Transverse colon (tissue), 4 donors: ENCODE measurements at places on chromosomes 13 and 19. TPM values are rescaled to one million over a fixed set of nuclear protein-coding genes. Genes with fewer than 3 reads are reported as not detected.

The MCEMP1 gene
- 0.41 TPM for total RNA-seq

- DNase-seq: no peak
- no peaks in the 10 kb centered on the region for H3K36me3 ChIP-seq
- H3K4me1 ChIP-seq: no peaks in the 10 kb centered on the region
- H3K4me3 ChIP-seq: no peak overlapping the region
Observed at GRCh38 chr13:29081036-29081435, 260.9 kb downstream of the MTUS2 start.

- no peak for DNase-seq
- no peaks in the 10 kb centered on the region for H3K27me3 ChIP-seq
- H3K4me3 ChIP-seq: no peak overlapping the region
- no peaks in the 10 kb centered on the region for H3K36me3 ChIP-seq
- no peaks in the 10 kb centered on the region for H3K4me1 ChIP-seq
Observed at GRCh38 chr13:103976371-103976770, 910.2 kb upstream of the SLC10A2 start.

GRCh38 chr13:47678201-47678968 lies 322.7 kb downstream of the SUCLA2 start:
- H3K4me3 ChIP-seq: no peak overlapping the region
- H3K4me1 ChIP-seq: no peaks in the 10 kb centered on the region
- no peaks in the 10 kb centered on the region for H3K27me3 ChIP-seq
- no peak overlapping the region for H3K27ac ChIP-seq
- DNase-seq: no peak

GRCh38 chr19:5339198-5339949 lies 1.2 kb downstream of the PTPRS start:
- H3K27ac ChIP-seq: no peak overlapping the region
- no peaks in the 10 kb centered on the region for H3K36me3 ChIP-seq

The PARP4 gene
- total RNA-seq: 176 TPM

- no peaks in the 10 kb centered on the region for H3K27me3 ChIP-seq
- H3K27ac ChIP-seq: no peak overlapping the region
- H3K36me3 ChIP-seq: no peaks in the 10 kb centered on the region
Observed at GRCh38 chr13:103523858-103524257, 457.6 kb upstream of the SLC10A2 start.

The CALR3 gene
- total RNA-seq: not detected

DNA sequence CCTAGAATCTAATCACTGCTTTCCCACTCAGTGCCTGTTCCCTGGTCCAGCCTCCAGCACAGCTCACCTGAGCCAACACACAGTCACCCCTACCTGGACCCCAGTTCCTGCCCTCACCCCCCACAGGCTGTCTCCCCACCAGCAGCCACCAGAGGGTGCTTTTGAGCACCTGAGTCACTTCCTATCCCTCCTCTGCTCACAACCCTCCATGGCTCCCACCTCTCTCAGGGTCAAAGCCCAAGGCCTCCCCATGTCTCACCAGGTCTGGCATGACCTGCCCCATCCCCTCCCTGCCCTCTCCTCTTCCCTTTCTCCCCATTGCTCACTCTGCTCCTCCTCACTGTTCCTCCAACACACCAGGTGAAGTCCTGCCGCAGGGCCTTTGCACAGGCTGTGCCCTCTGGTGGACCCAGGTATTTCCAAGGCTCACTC lies 7.1 kb upstream of the DPP9 start:
- no peaks in the 10 kb centered on the region for H3K36me3 ChIP-seq
- no peak overlapping the region for H3K27ac ChIP-seq
- DNase-seq: peak; percentile 37
- H3K27me3 ChIP-seq: peaks cover 14% of the 10 kb centered on the region

The MCF2L gene
- 62.1 TPM for total RNA-seq

The TDRD12 gene
- not detected for total RNA-seq

The CTU1 gene
- 35.4 TPM for total RNA-seq

The ZNF540 gene
- total RNA-seq: 3.4 TPM

The KLHL26 gene
- total RNA-seq: 7.0 TPM

The MAP1S gene
- total RNA-seq: 33.0 TPM

- H3K4me1 ChIP-seq: peaks cover 39% of the 10 kb centered on the region
- no peaks in the 10 kb centered on the region for H3K36me3 ChIP-seq
- DNase-seq: peak; percentile 66
Observed at GRCh38 chr19:13026462-13027370, 31.4 kb downstream of the NFIX start.

- H3K36me3 ChIP-seq: no peaks in the 10 kb centered on the region
- H3K4me1 ChIP-seq: no peaks in the 10 kb centered on the region
- H3K4me3 ChIP-seq: no peak overlapping the region
- H3K27me3 ChIP-seq: no peaks in the 10 kb centered on the region
Observed at GRCh38 chr13:93776936-93777335, 550.3 kb downstream of the GPC6 start.

- H3K27ac ChIP-seq: no peak overlapping the region
- peaks cover 4% of the 10 kb centered on the region for H3K27me3 ChIP-seq
- no peak for DNase-seq
- H3K36me3 ChIP-seq: no peaks in the 10 kb centered on the region
- H3K4me3 ChIP-seq: no peak overlapping the region
Observed at GRCh38 chr19:9952276-9952675, 16.0 kb upstream of the OLFM2 start.

The ZNF836 gene
- 6.0 TPM for total RNA-seq

GRCh38 chr13:80306337-80306972 lies 34.5 kb downstream of the SPRY2 start:
- H3K27me3 ChIP-seq: no peaks in the 10 kb centered on the region
- no peak for DNase-seq
- no peak overlapping the region for H3K4me3 ChIP-seq
- H3K4me1 ChIP-seq: no peaks in the 10 kb centered on the region

DNA sequence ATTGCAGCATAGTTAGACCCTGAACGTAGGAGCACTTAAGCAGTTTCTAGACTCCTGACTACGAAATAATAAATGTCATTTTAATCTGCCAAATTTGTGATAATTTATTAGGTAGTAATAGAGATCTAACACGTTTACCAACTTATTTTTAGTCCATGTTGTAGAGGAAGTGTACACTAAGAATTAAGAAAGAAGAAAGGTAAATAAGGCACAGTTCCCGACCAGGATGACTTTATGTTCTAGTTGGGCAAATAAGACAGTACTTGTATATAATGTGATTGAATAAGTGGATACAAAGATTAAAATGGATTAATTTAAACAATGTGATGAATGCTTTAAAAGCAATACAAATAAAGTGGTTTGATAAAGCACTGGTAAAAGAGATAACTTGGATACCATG lies 1306.2 kb upstream of the PCDH20 start:
- H3K36me3 ChIP-seq: no peaks in the 10 kb centered on the region
- no peak overlapping the region for H3K4me3 ChIP-seq
- no peak for DNase-seq

- H3K4me1 ChIP-seq: no peaks in the 10 kb centered on the region
- no peak for DNase-seq
- H3K27me3 ChIP-seq: no peaks in the 10 kb centered on the region
- no peaks in the 10 kb centered on the region for H3K36me3 ChIP-seq
- no peak overlapping the region for H3K4me3 ChIP-seq
- no peak overlapping the region for H3K27ac ChIP-seq
Observed at GRCh38 chr13:96629331-96629730, 364.9 kb downstream of the OXGR1 start.

The SIGLEC12 gene
- total RNA-seq: not detected

GRCh38 chr13:31286930-31287329 lies 87.2 kb downstream of the B3GLCT start:
- no peak overlapping the region for H3K4me3 ChIP-seq
- no peak overlapping the region for H3K27ac ChIP-seq
- H3K27me3 ChIP-seq: no peaks in the 10 kb centered on the region

The SIAH3 gene
- total RNA-seq: not detected

GRCh38 chr13:36548129-36548528 lies 115.8 kb downstream of the CCNA1 start:
- no peak overlapping the region for H3K27ac ChIP-seq
- peaks cover 3% of the 10 kb centered on the region for H3K27me3 ChIP-seq
- H3K4me1 ChIP-seq: no peaks in the 10 kb centered on the region
- no peak for DNase-seq

DNA sequence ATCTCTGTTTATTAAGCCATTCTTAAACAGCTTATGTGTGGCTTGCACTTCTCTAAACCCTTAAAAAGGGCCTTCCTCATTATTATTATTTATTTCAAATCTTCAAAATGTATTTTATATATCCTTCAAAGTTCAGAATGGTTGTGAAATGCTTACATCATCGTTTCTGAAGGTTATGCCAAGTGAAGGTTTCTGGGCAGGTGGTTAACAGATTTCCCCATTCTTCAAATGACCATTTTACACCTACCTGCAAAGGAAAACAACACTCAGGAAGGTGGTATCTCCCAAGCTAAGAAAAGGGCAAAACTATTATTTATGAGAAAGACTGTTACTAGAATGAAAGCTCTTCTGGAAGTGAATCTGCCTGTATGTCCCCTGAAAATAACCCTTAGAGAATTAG lies 191.6 kb downstream of the SHISA2 start:
- no peaks in the 10 kb centered on the region for H3K27me3 ChIP-seq
- H3K36me3 ChIP-seq: no peaks in the 10 kb centered on the region
- no peak for DNase-seq
- H3K4me1 ChIP-seq: no peaks in the 10 kb centered on the region
- H3K4me3 ChIP-seq: no peak overlapping the region
- H3K27ac ChIP-seq: no peak overlapping the region

The LILRB4 gene
- not detected for total RNA-seq

- H3K27me3 ChIP-seq: no peaks in the 10 kb centered on the region
- H3K4me3 ChIP-seq: peak overlapping the region; percentile 72
- peak overlapping the region; percentile 94 for H3K27ac ChIP-seq
- no peaks in the 10 kb centered on the region for H3K36me3 ChIP-seq
- peak; percentile 18 for DNase-seq
Observed at GRCh38 chr19:37654629-37655300, 500 bp downstream of the ZFP30 start.
